ENCODE measurements at places on chromosomes 3 and 15.

GRCh38 chr3:2923390-2923789, 186.8 kb downstream of the IL5RA start:
- DNase-seq: no peak

GRCh38 chr3:48694610-48695392, 9.1 kb upstream of the NCKIPSD start:
- no peak for DNase-seq

GRCh38 chr15:69735121-69735520, 282.5 kb downstream of the RPLP1 start:
- DNase-seq: peak; percentile 35

- DNase-seq: peak; percentile 52
Measured at GRCh38 chr15:66387163-66388042, 691 bp downstream of the MAP2K1 start.

GRCh38 chr3:129503471-129504291, 24.8 kb upstream of the RHO start:
- DNase-seq: no peak

DNA sequence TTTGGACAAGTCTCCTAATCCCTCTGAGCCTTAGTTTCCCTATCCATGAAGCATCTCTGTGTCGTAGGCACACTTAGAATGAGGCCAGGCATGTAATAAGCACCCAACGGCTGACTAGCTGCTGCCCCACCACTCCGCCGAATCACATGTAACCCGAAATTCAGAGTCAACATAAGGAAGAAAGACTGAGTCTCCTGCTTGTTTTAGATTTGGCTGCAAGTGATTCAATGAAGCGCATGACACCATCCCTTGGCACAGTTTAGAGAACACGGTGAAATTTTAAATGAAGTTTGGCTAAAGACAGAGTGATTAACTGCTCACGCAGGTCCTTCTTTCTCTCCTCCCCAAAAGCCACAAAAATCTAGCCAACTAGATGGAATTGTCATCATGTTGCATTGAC, 279.2 kb downstream of the TLE3 start:
- DNase-seq: no peak

DNA sequence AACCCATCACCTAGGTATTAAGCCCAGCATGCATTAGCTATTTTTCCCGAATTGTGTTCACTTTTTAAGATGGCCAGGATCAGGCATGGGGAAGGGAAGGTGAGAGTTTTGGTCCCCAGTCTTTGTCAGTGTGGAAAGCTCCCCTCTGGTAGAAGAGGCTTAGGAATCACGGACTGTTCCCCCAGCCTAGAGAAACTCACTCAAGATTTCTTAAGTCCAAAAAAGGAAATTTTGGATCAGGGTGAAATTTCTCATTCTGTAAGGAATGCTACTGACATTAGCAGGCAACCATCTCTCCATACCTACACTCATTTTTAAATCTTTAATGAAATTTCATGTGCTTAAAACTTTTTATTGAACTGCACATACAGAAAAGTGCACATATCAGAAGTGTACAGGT, 70.3 kb upstream of the GALNT15 start:
- DNase-seq: no peak

Data from SK-N-DZ (cell line).